ENCODE measurements at places on chromosomes 11 and 22.
A peak's percentile ranks its signal among the peaks of the same experiment; 100 is the strongest.

GRCh38 chr11:128802358-128802981 lies 64.6 kb downstream of the KCNJ1 start:
- peak overlapping the region; percentile 15 for H3K27ac ChIP-seq
- H3K36me3 ChIP-seq, result peaks cover 41% of the 10 kb centered on the region
- no peak overlapping the region for H3K4me3 ChIP-seq
- no peaks in the 10 kb centered on the region for H3K4me1 ChIP-seq
- no peaks in the 10 kb centered on the region for H3K27me3 ChIP-seq
- DNase-seq, result peak; percentile 11

GRCh38 chr11:119545978-119546915 lies 123.3 kb upstream of the THY1 start:
- H3K4me3 ChIP-seq, result no peak overlapping the region
- no peak overlapping the region for H3K27ac ChIP-seq
- no peaks in the 10 kb centered on the region for H3K36me3 ChIP-seq
- H3K27me3 ChIP-seq, result no peaks in the 10 kb centered on the region
- DNase-seq, result no peak

DNA sequence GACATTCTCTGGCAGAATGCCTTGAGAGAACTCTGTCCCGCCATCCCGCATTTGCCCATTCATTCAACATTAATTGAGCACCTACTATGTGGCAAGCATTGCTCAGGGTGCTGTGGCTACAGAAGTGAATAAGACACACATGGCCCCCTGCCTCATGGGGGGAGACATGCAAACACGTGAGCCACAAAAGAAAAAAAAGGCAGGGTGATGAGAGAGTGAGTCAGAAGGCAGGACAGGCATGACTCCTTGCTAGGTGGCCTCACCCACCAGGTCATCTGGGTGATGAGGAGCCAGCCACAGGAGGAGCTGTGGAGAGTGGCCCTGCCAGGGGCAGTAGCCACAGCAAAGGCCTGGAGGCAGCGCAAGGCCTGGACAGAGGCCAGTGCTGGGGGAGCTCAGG lies 4.9 kb downstream of the CHRM4 start:
- DNase-seq, result no peak
- peaks cover 59% of the 10 kb centered on the region for H3K4me1 ChIP-seq
- H3K4me3 ChIP-seq, result no peak overlapping the region
- no peak overlapping the region for H3K27ac ChIP-seq

GRCh38 chr22:27331526-27332281 lies 469.9 kb downstream of the MN1 start:
- peaks cover 5% of the 10 kb centered on the region for H3K4me1 ChIP-seq
- H3K27me3 ChIP-seq, result no peaks in the 10 kb centered on the region
- H3K36me3 ChIP-seq, result no peaks in the 10 kb centered on the region

Measured in common myeloid progenitor, CD34-positive (primary cell).